RPMI7951 (cell line): ENCODE measurements at places on chromosomes 1 and 21. TPM values are rescaled to one million over a fixed set of nuclear protein-coding genes. Genes with fewer than 3 reads are reported as not detected.

HTR1D gene
- 0.12 TPM in 1 of 2 replicates, not detected in the other for total RNA-seq

DNA sequence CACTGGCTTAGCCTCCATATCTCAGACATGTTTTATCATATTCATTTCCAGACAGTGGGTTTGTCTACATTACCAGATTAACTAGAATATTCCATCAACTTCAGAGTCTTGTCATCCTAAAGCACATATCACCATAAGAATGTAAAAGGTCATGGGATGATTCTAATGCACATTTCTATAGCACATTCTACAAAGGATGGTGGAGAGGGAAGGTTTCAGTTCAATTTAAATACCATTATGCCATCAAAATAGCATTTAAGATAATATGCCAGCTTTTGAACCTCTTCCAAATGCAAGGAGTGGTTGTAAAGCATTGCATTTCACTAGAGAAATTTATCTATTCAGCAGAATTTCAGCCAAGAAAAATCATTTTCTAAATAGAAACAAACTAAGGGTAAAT, 970.5 kb downstream of the TTLL7 start:
- DNase-seq = no peak

DNA sequence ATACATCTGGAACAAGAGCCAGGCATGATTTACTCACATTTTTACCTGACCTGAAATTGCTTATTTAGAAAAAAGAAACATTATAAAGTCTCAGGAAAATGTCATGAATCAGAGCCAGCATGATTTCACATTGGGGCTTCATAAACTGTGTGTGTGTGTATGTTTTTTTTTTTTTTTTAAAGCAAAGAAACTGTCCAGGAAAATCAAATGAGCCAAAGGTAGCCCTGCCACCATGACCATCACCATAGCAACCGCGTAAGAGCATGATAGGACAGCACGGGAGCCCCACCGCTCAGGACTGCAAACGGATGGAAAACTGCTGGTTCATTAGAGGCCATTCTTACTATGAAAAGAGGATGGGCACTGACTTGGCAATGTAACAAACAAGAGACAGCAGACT, 139.2 kb downstream of the NTMT2 start:
- DNase-seq = no peak

GRCh38 chr1:66360285-66360724, 173.6 kb upstream of the SGIP1 start:
- DNase-seq = no peak

DNA sequence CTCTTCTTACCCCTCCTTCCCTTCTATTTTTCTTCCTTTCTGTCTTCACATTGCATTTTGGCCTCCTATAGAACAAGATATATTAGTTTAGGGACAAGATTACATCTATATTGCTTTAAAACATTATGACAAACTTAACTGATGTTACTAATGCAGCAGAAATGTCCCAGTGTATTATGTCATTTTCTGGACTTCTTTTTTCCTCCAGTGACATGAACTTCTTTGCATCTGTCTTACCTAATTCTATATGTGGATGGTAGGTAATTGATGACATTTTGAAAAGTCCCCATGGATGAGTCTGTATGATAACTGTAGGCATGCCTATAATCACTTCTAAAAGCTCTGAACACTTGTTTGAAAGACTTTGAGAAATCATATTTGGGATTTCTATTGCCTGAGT, 89.5 kb downstream of the FNBP1L start:
- DNase-seq = no peak

- DNase-seq = peak; percentile 62
These were observed 20.7 kb upstream of the TRIM45 start for GRCh38 chr1:117142200-117142599.

DNA sequence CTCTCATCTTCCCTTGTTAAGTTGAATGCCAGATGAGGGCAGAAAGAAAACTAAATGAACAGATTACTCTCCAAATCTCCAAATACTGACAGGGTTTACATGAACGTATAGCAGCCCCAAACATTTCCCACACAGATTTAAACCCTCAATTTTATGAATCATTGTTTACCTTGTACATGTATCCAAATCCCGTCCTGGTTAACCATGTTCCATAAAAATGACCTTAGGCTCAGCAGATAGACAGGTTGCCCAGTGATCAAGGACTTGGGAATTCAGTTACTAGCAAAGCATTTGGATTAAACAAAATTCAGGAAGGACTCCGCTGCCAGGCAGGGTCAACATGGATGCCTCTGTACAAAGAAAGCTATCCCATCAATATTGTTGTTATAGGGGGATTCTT, 213.5 kb downstream of the GPATCH2 start:
- no peak for DNase-seq

DNA sequence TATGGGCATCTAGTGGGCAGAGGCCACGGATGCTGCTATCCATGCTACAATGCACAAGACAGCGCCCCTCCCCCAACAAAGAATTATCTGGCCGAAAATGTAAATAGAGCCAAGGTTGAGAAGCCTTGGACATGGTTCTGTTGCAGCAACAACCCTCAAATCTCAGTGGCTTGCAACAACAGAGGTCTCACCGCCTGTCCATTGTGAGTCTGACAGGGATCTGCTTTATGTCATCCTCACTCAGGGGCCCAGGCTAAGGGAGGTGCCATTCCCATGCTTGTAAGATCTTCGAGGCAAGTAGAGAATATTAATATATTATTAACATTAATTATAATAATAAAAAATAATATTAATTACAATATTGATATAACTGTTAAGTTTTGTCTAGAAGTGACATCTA, 9.5 kb upstream of the PITHD1 start:
- DNase-seq = no peak

- DNase-seq = no peak
These were observed 54.7 kb downstream of the FNBP1L start for GRCh38 chr1:93502571-93502970.

GRCh38 chr1:174812016-174812415, 187.7 kb upstream of the CACYBP start:
- no peak for DNase-seq

- no peak for DNase-seq
These were observed 234.5 kb upstream of the C1orf105 start for GRCh38 chr1:172185996-172186395.
